ENCODE measurements at places on chromosomes 4 and X.
A peak's percentile ranks its signal among the peaks of the same experiment; 100 is the strongest.

GRCh38 chrX:12360986-12361598 lies 222.8 kb downstream of the FRMPD4 start:
- DNase-seq = no peak

- DNase-seq = no peak
Observed at GRCh38 chrX:110338935-110339334, 19.7 kb upstream of the RTL9 start.

DNA sequence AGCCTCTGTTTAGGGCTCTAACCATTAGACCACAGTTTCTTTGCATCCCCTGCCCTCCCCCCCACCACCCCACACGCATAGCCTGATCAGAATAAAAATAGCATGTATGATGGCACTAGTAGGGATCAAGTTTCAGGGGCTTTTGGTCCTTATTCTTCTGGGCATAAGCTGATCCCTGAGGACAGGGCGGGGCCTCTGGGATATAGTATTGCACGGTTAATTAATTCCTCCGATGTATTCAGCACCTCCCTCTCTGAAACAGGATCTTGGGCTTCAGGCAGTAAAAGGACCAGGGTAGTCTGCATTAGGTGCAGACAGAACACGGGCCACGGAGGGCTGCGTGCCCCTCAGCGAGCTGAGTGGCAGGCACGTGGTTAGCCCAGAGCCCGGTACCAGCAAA lies 57.1 kb downstream of the ELF4 start:
- no peak for DNase-seq

DNA sequence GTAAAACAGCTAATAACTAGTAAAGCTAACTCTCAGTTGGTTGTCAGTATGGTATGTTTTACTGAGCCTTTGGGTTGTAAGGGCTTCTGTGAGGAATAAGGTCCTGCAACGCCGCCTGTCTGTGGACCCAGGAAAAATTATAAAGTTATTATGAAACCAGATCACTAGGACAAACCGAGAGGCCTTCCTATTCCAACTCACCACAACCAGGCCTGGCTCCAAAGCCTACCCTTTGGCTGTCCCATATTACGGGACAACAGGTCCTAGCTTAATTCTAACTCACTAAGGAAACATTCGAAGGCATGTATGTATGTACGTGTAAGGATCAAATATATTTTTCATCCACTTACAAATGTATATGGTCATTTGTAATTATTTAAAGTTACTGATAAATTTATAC lies 1.4 kb downstream of the ANKRD17 start:
- DNase-seq = peak; percentile 20

DNA sequence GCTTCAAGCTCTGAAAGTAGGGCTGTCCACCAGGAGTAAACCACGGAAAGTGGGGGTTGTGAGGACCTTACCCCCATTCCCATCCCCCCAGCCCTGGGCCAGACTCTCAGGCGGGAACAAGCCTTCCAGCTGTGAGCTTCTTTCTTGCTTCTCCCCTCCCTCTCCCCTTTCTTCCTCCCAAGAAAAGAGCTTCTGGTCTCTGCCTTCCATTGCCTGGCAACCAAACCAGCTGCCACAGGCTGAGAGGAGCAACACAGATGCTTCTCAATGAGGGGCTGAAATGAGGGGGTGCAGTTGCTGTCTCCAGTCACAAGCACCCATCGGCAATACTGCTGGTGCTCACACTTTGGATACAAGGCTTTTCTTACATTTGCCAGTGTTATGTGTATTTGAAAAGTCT lies 72.5 kb downstream of the SLC16A2 start:
- DNase-seq = no peak

GRCh38 chrX:85988353-85988752 lies 59.0 kb downstream of the CHM start:
- DNase-seq = no peak

GRCh38 chrX:103148075-103148474 lies 55.1 kb upstream of the NXF3 start:
- DNase-seq = no peak

- DNase-seq = no peak
Observed at GRCh38 chrX:64191281-64192010, 14.1 kb downstream of the AMER1 start.

DNA sequence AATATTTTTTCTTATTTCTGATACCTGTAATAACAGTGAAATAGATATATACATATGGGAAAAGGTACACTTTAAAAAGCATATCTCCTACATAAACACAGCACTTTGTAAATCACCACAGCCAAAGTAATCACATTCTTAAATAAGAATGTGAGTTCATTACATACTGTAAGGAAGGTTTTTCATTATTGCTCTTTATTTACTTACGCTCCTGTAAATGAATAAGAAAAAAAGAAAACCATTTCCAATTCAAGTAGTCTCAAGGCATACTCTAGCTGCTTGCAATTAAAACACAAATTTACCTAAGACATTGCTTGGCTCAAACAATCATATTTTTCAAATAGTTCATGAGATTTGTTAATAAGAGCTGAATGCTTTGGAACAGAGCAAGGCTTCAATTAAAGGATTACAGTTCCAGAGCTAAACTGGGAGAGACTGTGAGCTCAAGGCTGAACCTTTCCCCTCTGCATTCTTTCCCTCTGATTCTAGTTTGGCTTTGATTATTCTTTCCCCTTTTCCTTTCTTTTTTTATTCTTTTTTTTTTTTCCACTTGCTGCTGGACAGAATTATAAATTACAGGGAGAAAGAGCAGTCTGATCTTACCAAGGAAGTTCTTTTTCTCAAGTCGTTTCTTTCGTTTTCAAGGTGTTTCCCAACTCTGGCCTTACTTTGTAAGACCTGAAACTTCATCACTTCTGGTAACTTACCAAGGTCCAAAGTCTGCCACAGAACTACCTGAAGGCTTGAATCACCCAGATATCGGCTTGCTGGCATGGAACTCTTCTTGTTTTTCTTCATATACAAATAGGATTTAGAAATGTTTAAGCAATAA lies 278.3 kb downstream of the INPP4B start:
- no peak for DNase-seq

- DNase-seq = no peak
Observed at GRCh38 chrX:136159611-136160025, 12.3 kb downstream of the FHL1 start.

- DNase-seq = no peak
Observed at GRCh38 chr4:78707793-78708192, 68.4 kb upstream of the BMP2K start.

GRCh38 chrX:78106651-78106986 lies 2.6 kb downstream of the PGK1 start:
- no peak for DNase-seq

DNA sequence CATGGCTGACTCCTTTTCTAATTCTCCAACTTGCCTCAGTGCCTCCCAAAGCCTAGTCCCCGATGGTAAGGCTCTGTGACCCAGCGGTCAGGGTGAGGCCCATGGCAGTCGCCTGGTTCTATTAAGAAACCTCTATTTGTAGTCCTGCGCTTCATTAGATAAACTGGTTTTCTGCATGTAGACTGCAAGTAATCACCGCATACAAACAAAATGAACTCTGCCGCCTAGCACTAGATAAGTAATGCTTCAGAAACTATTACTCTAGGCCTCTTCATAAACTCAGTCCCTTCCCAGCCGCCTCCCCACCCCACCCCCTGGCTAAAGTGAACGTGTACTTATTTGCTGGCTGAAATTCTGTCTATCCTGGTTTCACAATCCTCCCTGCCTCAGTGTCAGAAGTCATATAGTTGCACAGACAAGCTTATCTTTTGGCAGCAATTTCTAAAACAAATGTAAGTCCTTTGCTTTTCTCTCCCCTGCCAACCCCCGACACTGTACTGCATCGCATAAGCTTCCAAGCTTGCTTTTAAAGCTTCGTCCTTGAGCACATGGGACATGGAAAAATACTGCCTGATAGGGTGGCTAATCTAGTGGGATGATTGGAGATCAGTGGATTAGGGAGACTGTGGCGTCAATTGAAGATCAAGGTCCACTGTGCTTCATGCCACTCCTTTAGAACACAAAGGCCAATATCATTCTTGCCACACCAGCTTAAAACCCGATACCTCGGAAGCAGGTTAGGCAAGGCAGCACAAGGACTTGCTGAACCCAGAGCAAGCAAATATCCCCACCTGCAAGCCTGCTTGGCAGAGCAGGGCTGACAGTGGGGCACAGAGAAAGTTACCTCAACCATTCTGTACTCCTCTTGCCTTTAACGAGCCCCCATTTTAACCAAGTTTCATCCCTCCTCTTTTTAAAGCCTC lies 125.8 kb downstream of the IRF2 start:
- no peak for DNase-seq

GRCh38 chr4:93480452-93480851 lies 348.1 kb upstream of the ATOH1 start:
- DNase-seq = no peak

GRCh38 chrX:153477364-153477857 lies 7.0 kb upstream of the HAUS7 start:
- DNase-seq = no peak

DNA sequence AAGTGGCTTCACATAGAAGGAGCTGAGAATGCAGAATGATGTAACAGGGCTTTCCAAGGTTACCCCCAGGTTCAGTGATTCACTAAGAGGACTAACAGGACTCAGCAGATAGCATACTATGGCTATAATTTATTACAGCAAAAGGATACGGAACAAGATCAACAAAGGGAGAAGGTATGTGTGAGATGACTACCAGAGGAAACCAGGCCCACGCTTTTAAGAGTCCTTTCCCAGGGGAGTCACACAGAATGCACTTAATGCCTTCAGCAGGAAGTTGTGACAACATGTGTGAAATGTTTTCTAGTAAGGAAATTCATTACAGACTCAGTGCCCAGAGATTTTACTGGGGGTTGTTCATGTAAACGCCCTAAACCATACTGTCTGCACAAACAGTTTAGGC lies 373.6 kb upstream of the MAGEB2 start:
- no peak for DNase-seq

DNA sequence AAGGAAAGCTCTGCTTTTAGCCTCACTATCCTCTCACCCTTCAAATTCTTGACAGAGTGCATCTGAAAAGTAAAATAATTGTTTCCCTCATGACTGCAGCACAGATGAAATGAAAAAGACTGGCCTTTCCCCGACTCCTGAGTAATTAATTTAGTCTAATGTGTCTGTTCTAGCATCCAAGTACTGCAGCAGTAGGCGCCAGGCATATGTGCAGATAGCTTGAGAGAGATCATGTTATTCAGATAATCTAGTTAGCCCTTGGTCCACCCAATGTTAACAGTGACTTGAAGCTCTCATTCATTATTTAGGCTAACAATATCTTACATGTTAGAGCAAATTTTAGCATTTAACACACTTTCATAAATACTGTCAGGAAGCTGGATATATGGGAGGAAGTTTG lies 54.0 kb downstream of the MAP9 start:
- DNase-seq = no peak

GRCh38 chr4:184385705-184386141 lies 88.6 kb downstream of the IRF2 start:
- DNase-seq = no peak

DNA sequence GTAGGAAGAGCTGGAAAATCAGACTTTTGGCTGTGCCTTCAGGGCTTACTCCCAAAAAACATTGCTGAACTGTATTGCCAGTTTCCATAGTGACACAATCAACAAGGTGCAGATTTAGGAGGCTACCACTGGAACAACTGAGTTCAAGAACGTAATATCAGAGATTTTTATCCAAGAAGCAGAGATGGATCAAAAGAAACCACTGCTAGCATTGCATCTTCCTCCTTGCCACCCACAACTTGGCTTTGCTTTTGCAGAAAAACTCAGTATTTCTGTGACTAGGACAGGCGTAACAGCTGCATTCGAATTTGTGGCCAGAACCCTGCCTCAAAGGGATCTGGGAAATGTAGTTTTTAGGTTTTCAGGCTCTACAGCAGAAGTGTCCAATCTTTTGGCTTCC lies 27.8 kb upstream of the WDFY3 start:
- no peak for DNase-seq

DNA sequence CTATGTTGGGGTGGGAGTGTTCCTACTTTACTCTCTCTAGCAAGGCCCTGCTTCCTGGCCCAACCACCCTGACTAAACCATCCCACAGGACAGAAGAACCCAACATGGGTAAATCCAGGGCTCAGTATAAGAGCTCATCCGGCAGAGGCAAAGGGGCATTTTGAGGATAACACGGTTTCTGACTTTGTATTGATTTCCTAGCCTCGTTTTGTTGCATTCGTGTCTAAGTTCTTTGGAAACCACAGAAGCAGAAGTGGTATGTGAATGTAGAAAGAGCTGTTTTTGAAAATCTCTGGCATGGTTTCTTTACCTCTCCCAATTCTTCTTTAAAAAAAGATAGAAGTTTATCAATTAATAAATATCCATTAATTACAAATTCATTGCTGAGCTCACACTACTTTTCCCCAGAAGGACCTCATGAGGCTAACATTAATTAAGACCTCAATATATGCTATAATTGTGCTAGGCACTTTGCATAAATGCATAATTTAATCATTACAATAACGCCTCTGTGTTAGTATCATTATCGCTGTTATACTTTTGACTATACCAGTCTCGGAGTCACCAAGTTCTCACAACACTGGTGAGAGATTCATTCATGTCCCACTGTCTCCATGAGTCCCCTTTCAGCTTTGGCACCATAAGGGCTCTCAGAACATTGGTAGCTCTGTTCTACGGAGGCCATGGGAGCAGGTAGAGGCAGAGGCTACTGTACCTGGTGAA lies 5.8 kb upstream of the CLNK start:
- DNase-seq = no peak

DNA sequence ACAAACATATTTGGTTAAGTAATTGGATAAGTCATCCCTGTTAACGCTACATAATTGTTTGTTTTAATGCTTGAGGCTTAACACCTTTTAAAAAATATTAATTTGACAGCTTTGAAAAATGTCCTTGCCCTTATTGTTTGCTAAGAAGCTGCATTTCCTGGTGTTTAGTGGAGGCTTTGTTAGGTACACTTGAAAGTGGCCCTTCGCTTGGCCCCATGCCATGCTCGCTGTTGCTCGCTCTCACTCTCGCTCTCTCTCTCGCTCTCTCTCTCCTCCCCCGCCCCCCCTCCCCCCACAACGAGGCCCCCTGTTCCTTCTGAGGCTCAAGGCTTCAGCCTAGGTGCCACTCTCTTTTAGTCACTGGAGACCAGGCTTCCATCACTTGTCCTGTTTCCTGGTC lies 139.6 kb downstream of the DCLK2 start:
- no peak for DNase-seq

All from stimulated activated CD4-positive, alpha-beta T cell treated with anti-CD3 and anti-CD28 coated beads, Interleukin-15, amount 100 ng/mL, for 48 hours (primary cell).